NCI-H2029 treated with DMSO at 0.1 percent for 48 hours (cell line): ENCODE measurements at places on chromosomes 7 and 10.

DNA sequence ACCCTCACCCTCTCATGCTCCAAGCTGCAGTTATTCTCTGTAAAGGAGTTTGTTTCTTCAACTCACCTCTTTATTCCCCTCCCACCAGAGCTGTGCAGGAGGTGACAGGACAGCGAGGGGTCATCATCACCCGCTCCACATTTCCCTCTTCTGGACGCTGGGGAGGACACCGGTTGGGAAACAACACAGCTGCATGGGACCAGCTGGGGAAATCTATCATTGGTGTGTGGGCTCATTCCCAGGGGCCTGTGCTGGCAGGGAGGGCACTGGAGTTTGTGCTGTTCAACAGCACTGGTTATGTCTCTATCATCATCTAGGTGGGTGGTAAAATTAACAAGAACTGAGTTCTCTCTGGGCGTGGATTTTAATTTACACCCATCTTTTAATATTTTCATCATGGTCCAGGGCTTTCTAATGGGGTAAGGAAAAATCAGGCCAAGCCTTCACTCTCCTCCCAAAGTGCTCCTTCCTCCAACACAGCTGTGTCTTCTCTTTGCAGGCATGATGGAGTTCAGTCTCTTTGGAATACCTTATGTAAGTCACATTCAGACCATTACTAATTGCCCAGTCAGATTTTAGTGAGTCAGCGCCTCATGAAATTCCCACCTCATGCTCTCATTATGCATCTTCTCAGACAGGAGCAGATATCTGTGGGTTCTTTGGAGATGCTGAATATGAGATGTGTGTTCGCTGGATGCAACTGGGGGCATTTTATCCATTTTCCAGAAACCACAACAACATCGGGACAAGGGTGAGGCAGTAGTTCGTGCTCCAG lies 61.6 kb downstream of the PRSS58 start:
- no peak for DNase-seq

DNA sequence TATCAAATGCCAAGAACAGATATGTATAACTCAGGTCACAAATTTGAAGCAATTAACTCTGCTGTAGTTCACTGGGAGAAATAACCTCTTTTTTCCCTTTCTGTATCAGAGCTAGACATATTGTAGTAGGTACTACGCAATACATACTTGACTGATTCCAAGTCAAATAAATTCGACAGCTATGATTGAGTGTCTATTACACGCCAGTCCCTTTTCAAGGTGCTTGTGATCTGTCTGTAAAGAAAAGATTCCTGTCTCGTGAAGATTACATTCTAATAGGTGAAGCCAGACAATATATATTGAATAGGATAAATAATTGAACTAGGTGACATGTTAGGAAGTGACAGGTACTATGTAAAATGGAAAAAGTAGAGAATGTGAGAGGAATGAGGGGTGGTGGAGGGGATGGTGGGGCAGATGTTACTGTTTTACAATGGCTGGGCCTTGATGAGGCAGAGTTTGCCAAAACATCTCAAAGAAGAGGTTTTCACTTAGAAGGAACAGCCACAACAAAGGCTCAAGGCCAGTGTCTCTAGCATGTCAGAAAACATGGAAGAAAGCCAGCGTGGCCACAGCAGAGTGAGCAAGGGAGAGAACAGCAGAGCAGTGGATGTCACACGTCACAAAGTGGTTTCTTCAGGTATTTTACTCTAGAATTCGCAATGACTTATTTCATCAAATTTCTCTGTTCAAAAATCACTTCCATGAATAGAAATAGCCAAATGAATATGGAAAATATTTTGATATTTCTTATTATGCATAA lies 282.6 kb upstream of the CACNA2D1 start:
- DNase-seq: peak; percentile 29

GRCh38 chr7:84847790-84848189 lies 339.1 kb downstream of the SEMA3D start:
- DNase-seq: no peak

- DNase-seq: no peak
These were observed 51.1 kb downstream of the ELFN1 start for GRCh38 chr7:1721047-1721690.

DNA sequence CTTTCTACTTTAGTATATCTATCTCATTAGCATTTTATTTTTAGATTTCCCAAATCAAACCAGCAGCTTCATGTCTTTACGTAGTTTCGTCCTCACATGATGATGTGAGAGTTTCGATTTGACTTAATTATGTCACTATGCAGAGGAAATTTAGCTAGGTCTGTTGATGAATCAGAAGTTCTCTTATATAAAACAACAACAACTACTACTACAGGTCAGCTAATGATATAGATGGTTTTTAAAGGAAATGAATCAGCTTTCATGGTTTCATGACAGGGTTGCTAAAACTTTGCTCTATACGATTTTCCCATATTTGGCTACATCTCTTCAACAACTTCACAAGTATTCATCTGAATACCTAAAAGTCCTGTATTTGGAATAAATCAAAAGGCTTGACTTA lies 28.6 kb downstream of the JAZF1 start:
- no peak for DNase-seq

DNA sequence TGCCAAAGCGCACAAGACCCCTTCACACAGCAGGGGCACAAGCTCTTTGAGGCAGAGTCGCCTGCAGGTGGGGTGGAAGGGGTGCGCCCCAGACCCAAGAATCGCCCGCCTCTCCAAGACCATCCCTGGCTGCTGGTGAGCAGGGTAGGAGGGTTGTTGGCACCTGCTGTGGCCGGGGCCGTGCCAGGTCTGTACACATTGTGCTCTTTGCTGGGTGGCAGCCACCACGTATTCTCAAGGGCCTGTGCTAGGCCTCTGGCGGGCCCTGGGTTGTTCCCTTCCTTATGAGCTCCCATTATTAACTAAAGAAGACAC lies 84.4 kb downstream of the LHPP start:
- peak; percentile 64 for DNase-seq
